ENCODE measurements at places on chromosomes 2 and 18.

DNA sequence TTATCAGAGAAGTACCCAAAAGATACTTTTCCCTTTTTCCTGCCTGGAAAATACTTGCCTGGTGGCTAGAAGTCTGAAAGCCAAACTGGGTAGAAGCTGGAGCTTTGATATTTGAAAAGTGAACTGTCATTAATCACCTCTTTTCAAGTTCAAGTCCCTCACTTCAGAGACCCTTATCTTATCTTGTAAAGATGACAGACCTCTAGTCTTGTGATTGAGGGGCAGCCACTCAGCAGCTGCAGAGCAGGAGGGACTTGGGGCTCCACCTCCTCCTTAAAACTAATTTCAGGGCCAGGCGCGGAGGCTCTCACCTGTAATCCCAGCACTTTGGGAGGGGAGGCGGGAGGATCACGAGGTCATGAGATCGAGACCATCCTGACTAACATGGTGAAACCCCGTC lies 64.2 kb upstream of the CDCA7 start:
- DNase-seq: no peak

DNA sequence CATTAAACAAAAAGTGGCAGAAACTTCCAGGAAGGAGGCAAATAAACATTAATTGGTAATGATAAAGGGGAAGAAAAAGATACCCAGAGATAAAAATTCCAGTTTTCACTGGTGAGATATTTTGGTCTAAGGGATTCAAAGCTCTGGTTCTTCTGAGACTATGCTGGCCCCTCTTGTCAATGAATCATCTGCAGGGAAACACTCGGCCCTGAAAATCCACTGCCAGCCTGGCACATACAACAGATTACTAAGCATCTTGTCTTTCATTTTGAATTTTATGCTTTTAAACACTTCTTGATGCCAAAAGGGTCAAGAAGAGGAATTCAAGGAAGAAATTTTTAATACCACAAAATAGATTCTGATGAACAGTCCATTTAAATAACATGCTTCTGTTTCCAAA lies 1603.8 kb upstream of the ZEB2 start:
- no peak for DNase-seq

DNA sequence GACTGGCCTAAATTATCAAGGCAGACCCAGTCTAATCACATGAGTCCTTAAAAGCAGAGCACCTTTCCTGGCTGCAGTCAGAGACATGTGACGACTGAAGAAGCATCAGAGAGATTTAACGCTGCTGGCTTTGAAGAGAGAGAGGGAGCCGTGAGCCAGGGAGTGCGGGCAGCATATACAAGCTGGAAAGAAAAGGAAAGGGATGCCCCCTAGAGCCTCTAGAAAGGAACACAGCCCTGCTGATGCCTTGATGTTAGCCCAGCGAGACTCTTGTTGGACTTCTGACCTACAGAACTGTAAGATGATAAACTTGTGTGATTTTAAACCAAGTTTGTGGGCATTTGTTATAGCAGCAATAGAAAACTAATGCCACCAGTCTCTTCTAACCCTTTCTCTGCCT lies 58.1 kb downstream of the HEATR5B start:
- no peak for DNase-seq

DNA sequence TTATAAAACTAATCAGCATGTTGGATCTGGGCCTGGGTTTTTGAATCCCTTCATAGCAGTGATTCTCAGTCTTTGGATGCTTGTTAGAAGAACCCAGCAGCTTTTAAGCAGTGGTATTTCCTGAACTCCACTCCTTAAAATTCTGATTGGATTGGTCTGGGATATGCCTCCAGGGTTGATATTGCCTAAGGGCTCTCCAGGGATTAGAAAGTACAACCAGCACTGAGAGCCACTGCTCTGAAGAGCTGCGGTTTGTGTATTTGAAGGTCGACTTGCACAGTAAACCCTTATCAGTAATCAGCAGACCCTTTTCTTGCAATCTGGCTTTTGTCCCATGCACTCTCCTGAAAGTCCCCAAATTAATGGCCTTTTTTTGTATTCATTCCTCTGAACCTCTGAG lies 17.0 kb upstream of the RBMS1 start:
- peak; percentile 32 for DNase-seq

- DNase-seq: no peak
Observed at GRCh38 chr2:45647356-45647755, 4.1 kb upstream of the PRKCE start.
